ENCODE measurements at places on chromosomes 7 and 10.

- no peak for DNase-seq
Observed at GRCh38 chr7:95784796-95785195, 12.4 kb downstream of the DYNC1I1 start.

GRCh38 chr7:148084138-148084537 is 506.4 kb upstream of the C7orf33 start:
- no peak for DNase-seq

GRCh38 chr7:145169908-145170307 is 334.1 kb upstream of the TPK1 start:
- no peak for DNase-seq

- DNase-seq: no peak
Observed at GRCh38 chr10:79055100-79055782, 13.5 kb upstream of the ZMIZ1 start.

- DNase-seq: no peak
Observed at GRCh38 chr7:71637578-71637977, 505.6 kb downstream of the GALNT17 start.

DNA sequence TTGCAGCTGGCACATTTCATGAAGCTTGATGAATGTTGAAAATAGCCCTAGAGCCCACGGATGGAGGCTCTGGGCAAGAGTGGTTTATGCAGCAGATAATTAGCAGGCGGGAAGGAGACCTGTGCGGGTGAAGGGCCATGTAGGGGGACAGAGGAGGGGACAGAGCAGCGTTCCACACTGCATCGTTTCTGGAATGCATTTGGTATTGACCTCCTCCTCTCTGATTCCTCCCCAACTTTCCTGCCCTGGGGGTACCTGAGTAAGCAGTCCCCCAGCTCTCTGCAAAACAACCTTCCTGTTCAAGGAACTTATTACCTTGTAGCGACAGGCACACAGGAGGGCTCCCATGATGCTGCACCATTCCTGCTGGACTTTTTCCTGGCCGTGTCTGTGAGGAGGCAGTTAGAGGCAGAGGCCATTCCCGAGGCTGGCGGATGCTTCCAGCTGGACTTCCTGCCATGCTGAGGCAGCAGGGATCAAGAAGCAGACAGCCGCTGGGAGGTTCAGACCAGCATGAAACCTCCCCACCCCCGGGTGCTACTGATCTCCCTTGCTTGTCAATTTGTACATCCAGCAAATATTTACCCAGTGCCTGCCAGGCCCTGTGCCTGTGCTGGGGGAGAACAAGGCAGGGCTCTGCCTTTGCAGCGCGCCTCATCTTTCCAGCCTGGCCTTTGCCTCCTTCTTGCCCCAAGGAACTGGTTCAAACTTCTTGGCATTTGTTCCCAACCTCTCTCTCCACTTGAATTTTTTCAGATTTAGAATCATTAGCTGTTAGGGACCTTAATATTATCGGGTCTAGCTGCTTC is 28.7 kb downstream of the SLC29A3 start:
- no peak for DNase-seq

DNA sequence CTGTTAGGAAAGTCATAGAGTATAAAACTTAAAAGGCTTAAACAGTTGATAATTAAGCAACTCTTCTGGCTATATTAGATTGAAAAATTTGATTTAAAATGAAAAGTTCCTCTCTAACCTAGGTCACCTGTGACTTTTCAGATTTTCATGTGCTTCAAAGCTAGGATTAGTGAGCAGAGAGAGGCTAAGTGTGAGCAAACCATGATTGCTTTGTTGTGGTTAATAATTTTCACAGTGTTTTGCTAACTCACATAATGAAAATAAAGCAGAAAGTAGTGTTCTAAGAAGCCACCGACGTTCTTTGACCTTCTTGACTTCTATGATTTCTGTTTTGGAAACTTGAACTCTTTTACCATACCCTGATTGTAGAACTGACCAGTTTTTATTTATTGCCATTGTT is 75.5 kb upstream of the OIT3 start:
- DNase-seq: no peak

GRCh38 chr10:31508882-31509281 is 189.9 kb downstream of the ZEB1 start:
- no peak for DNase-seq

- no peak for DNase-seq
Observed at GRCh38 chr7:47477191-47478016, 104.5 kb downstream of the TNS3 start.

- DNase-seq: no peak
Observed at GRCh38 chr7:135186841-135187253, 16.3 kb upstream of the CYREN start.

DNA sequence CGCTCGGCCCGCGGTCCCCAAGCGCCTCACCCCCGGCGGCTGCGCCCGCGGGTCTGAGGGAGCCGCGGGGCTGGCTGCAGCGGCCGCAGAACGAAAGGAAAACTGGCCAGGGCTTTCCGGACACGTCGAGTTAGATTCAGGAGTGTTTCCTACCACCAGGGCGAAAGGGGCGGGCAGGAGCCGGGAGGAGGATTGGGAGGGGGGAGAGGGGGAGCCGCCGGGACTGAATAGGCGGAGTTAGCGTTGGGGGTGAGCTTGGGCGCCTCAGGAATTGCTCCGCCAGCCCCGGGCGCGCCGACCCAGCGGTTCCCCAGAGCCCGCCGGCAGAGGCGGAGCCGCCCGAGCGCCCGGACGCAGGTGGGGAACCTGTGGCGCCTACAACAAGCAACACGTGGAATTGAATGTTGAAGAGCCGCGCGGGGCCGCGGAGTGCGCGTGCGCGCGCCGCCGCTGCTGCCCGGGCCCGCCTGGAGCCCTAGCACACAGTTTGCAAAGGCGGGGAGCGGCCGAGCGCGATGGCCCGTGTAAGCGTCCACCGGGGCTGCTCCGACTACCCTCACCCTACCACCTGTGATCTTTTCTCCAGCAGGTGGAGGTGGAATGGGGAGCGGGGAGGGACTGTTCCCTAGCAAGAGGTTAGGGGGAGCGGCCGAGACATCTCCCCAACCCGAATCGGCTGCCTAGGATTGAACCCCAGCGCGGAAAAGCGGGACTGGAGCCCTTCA is at the start of gene CADPS2:
Gene CADPS2, minus strand, starts transcription at position 104 of the 725 bp plus-strand sequence. CDS start 123 bp downstream, outside the sequence.
- DNase-seq: no peak

DNA sequence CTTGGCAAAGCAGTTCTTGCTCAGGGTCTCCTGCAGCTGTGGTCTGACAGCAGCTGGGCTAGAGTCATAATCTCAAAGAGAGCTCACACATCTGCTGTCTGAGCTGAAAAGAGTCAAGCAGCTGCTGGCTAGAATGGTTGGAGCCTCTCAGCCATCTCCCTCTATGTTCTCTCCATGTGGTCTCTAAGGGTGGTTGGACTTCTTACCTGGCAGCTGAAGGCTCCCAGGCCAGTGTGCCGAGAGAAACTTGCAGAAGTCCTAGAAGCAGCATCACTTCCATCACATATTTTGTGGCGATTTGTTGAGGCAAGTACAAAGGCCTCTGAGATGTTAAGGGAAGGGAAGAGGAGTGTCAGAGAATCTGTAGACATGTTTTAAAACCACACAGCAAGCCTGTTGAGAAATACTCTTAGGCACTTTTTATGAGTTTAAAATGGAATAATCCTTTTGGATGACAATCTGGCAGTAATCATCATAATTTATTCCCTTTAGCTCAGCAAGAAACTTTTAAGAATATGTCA is 93.2 kb downstream of the REEP3 start:
- no peak for DNase-seq

GRCh38 chr7:116098175-116098574 is 67.6 kb upstream of the TFEC start:
- no peak for DNase-seq

- no peak for DNase-seq
Observed at GRCh38 chr10:26485150-26485941, 47.2 kb downstream of the APBB1IP start.
